ENCODE measurements at places on chromosomes 11 and 22. TPM values are rescaled to one million over a fixed set of nuclear protein-coding genes. Genes with fewer than 3 reads are reported as not detected.

Gene KCNC1
- total RNA-seq = not detected

Gene LRRC74B
- total RNA-seq = not detected

Gene OR10D3
- total RNA-seq = not detected

Gene NXPE4
- total RNA-seq = not detected
